Stimulated activated CD4-positive, alpha-beta T cell treated with anti-CD3 and anti-CD28 coated beads, Interleukin-15, amount 100 ng/mL, for 24 hours (primary cell): ENCODE measurements at places on chromosomes 16 and 17.

GRCh38 chr17:43445009-43445589 is 38.7 kb upstream of the DHX8 start:
- no peak for DNase-seq

- no peak for DNase-seq
These were observed 5.2 kb upstream of the PRSS21 start for GRCh38 chr16:2811703-2812471.

DNA sequence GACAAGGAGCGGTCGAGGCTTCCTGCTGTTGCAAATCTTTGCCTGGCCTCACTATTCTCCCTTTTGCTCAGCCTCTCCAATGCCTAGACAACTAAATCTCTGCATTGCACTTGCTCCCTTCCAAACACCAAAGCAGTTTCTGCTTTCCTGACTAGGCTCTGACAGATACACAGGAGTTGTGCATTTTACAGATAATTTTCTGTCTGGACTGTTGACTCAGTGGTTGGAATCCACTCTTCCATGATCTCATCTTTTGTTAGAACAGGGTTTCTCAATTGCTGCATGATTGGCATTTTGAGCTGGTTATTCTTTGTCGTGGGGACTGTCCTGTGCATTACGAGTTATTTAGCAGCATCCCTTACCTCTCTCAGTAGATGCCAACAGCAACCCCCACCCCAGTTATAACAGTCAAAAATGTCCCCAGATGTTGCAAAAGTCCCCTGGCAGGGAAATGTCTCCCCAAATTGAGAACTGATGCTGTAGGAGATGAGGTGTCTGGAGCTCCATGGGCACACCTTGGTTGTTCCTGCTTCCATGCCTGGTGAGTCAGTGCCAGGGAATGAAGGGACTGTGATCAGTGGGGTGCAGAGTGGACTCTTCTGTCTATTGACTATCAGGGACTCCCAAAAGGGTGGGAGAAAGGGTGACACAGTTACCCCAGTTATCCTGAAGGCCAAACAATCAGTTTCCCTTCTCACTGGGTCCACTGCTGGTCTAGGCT is 557.4 kb upstream of the PSMD7 start:
- DNase-seq: no peak

DNA sequence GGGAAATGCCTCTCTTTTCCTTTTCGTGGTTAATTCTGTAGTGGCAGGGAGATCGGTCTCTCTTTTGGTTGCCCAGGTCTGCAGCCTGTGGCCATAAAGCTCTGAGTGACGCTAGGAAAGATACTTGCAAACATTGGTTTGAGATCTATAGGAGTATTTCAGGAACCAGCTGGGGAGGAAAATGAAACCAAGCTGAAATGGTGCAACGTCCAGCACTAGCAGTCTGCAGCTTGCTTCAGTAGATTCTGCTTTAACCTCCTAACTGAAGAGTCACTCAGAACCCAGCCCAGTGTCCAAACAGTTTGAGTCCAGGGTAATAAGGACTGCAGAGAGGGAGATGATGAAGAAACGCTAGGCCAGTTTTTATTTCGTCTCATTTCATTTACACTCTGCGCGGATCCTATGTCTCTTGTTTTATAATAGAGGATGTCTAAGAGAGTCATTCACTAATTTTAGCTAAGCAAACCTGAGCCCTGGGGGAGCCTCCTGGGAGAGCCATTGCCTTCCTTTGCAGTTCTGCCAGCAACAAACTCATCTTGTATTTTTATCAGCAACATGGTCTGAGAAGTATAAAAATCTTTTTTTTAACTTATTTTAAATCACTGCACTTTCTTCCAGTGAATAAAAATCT is 12.0 kb downstream of the SP2 start:
- no peak for DNase-seq

DNA sequence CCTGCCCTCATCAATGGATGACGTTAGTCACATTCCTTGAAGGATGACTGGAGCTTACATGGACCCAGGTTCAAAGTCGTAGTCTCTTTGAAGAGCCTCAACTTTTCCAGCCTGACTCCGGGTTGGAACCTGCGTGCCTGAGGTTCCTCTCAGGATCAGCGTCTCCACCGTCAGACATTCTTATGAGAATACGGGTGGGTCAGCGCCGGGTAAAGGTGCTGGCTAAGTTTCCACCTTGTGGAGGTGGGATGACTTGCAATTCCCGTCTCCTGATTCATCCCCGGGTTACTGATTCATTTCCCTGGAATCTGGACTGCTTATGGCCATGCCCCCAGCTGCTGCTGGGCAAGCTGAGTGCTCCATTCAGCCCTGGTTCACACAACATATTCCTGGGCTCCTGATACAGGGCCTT is 38.9 kb upstream of the CMIP start:
- no peak for DNase-seq

DNA sequence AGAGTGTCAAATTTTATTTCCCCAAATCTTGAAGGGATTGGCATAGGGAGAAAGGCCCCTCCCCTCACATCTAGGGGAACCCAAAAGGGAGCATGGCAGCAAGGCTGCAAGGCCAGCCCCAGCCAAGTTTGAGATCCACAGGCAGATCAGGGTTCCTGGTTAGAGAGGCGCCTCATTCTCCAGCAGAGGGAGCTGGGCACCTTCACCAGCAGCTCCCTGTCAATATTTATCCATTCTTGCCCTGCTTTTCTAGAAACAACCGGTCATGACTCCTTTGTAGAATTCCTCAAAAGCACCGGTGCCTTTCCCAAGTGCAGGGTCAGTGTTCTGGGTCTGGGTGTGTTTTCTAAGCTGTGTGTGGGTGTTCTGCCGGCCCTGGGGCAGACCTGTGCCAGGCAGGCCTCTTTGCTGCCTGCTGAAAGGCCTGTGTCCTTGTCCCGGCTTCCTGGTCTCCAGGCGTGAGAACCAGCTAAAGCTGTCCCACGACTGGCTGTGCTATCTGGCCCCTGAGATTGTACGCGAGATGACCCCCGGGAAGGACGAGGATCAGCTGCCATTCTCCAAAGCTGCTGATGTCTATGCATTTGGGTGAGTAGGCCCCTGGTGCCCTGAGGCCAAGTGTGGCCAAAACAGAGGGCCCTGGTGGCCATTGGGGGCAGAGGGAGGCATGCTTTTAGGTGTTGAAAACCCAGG is 21.2 kb upstream of the LGALS9 start:
- peak; percentile 23 for DNase-seq

GRCh38 chr17:46194393-46195216 is 1.4 kb upstream of the KANSL1 start:
- peak; percentile 58 for DNase-seq

DNA sequence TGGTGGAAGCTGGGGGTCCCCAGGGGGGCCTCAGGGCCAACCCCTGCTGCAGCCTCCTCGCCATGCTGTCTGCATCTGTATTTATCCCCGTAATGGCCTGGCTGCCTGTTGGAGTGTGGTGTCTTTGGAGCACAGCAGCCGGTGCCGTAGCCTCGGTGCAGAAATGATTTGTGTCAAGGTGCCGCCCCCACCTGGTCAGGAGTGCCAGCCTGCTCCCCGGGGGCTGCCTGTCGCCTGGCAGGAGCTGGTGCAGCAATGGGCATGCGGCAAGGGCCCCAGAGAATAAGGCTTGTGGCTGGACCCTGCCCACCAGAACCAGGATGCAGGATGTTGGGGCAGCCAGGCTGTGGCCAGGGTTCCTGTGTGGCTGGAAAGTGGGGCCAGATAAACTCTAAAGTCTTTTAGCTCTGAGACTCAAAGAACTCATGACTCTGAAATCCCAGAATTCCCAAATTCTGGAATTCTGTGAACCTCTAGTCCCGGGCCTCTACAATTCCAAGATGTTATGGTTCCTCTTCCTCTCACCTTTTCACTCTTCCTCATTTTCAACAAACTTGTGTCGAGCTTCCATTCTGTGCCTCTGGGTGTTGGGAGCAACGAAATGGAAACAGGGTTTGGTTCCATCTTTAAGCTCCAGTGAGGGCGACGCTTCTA is 5.9 kb downstream of the CPNE2 start:
- DNase-seq: no peak

GRCh38 chr16:68659412-68660358 is 14.6 kb downstream of the CDH3 start:
- DNase-seq: no peak

DNA sequence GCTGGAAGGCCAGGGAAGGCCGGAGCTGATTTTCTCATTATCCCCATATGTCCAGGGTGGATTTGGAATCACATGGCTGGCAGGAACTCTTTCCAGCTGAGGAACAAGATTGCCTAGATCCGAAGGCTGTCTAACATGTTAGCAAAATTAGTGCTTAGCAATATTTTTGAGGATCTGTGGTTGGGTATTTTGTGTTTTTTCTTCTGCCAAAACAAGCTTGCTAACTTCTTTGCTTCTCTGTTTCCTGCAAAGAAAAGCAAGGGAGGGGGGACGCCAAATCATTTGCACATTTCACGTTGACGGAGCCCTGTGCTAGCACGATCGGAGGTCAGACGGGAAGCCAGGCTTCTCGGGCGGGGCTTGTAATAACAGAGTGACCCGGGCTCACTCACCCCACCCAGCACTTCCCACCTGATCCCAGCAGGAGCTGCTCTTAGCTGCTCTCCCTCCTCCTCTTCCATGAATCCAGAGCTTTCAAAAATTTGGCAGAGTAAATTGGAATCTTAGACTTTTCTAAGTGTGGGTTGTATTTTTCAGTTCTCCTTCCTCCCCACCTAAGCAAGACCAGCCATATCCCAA is 33.3 kb upstream of the FOXF1 start:
- DNase-seq: no peak

DNA sequence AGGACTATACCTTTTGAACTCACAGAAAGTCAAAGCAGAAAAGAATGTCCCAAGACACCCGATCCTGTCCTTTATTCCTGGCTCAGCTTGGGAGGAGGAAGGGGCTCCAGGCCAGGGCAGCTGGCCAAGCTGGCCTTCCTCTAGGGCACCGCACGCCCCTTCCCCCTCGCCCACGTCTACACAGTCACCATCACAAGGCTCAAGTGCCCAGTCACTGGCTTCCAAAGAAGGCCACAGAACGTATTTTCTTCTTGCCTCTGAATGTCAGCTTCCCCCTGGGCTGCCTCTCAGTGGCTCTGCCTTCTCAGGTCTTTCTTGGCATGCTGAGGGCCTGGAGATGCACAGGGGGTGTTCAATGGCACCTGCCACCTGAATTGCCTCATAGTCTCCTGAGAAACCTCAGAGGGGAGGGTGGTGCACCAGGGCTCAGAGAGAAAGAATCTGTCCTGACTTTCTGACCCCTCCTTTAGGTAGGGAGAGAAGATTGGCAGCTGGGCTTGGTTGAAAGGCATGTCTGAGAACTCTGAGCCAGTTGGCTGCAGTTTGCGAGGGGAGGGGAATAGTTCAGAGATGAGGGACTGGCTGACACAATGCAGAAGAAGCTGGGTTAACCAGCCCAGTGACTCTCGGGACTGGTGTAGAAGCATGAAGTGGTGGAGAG is 2.1 kb downstream of the DHRS11 start:
- no peak for DNase-seq

DNA sequence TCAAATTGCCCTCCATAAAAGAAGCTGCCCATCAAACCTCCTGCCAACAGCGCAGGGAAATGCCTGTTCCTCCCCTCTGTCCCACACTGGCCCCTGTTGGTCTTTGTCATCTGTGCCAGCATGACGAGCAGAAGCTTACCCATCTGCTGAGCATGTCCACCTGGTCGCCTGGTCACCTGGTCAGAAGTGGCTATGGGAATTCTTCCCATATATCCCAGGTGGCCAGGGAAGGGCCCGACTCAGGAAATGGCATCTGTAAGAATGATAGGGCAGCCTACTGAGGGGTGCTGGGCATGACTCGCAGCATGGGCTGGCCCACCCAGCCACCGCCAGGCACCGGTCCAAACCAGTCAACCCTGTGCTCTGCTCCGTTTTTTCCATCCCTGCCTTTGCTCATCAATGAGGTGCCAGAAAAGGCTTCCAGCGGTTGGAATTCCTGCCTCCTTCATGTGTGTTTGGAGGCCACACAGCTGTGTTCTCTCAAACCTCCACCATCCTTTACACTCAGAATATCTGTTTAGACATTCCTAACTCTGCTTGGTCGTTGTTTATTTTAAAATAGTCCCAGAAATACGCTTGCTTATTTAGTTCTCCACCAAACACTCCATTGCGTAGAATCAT is 145.2 kb downstream of the CLEC16A start:
- DNase-seq: no peak

DNA sequence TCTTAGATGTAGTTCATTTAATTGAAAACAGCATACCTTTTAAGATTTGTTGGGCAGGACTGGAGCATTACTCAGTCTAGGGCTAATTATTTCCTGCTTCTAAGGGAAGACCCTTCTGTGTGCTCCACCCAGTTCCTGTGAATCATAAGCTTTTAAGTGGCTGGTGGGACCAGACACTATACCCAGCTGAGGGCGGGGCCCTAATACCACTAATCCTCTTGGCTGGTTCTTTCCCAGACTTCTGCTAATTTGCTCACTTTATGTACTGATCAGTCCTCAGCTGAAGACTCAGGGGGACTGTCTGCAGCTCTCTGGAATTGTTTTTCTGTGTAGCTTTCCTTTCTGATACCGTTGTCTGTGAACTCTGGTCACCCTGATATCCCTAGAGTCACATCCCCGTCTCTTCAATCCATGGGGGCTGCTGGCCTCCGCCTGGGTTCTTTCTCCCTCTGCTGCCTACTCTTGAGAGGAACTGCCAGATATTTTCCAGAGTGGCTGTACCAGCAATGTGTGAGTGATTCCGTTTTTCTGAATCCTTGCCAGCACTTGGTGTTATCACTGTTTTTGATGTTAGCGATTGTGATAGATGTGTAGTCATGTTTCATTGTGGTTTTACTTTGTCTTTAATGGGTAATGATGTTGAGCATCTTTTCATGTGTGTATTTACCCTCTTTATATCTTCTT is 35.1 kb downstream of the MFSD11 start:
- peak; percentile 60 for DNase-seq
